ENCODE measurements at places on chromosomes 12 and 14.
A peak's percentile ranks its signal among the peaks of the same experiment; 100 is the strongest.

GRCh38 chr14:80927083-80927989 lies 14.2 kb downstream of the CEP128 start:
- DNase-seq = no peak

DNA sequence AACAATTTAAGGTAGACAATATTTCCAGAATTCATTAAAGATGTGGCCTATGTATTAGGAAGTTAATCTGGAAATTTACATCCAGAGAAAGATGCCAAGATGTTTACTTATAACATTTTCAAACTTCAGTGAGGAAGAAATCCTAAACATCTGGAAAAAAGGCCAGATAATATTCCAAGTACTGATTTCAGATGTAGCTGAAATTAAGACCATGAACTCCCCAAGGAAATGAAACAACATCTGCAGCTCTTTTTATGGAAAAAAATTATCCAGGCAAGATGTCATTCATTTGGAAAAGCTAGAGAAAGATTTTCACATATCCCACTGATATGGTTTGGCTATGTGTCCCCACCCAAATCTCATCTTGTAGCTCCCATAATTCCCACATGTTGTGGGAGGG lies 35.0 kb downstream of the GNG2 start:
- DNase-seq = no peak

GRCh38 chr12:25924491-25925001 lies 33.9 kb upstream of the RASSF8 start:
- no peak for DNase-seq

DNA sequence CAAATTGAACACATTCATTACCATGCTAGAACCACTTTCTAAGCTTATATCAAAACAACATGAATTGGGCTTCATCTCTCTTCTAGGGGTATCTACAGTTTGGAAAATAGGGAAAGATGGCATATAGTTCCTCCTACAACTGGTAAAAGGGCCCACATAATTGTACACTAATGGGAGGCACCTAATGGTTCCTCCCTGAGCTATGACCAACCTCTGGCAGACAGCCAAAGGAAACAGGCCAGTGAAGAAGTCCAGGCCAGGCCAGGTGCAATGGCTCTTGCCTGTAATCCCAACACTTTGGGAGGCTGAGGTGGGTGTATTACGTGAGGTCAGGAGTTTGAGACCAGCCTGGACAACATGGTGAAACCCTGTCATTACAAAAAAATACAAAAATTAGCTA lies 23.2 kb upstream of the APOF start:
- no peak for DNase-seq

DNA sequence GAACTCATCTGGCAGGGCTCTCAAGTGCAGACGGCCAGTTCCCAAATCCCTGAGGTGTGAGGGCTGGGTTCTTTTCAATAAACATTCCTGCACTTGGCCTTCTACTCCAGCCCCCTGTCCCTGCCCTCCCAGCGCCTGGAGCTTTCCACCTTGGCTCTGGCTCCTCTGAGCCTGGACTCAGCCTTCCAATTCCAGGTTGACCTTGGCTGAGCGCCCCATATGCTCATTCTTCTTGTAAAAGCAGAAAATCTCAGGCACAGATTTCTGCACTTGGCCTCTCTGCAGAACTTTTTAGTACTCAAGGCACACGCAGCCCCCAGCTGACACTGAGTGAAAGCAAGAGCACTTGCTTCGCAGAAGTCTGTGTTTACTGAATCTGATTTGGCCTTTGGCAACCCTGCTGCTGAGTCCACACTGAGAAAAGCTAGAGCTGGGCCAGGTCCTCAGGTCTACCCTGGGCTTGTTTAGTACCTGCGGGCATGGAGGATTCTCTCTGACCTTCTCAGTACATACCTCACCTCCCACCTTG lies 222.7 kb downstream of the MSRB3 start:
- no peak for DNase-seq

GRCh38 chr14:58697930-58698642 lies 60.3 kb downstream of the DACT1 start:
- DNase-seq = no peak

GRCh38 chr14:95054346-95055280 lies 102.7 kb downstream of the DICER1 start:
- DNase-seq = no peak

- peak; percentile 40 for DNase-seq
These were observed 572 bp downstream of the RAN start for GRCh38 chr12:130872179-130873096.
